ENCODE measurements at places on chromosomes 6 and 20.

DNA sequence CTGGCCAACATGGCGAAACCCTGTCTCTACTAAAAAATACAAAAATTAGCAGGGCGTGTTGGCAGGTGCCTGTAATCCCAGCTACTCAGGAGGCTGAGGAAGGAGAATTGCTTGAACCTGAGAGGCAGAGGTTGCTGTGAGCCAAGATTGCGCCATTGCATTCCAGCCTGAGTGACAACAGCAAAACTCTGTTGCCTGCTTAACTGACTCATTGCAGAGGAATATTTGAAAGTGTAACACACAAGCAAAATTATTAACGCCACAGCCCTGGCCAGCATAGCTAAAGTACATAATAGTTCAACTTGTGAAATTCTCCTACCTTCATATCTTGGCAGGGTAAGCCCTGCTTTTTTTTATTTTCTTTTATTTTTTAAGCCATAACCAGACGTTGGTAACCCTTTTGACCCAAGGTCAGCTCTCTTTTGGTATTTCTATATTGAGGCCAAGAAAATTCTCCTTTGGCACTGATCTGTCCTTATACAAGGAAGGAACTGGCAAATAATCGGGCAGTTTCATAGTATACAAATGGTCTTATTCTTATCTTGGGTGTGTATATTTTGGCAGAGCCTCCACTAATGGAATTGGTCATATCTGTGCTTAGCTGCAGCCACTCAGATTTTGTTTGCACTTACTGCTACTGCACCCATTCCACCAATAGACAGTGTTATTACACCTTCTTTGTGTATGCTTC, 4.0 kb upstream of the ADGRF5 start:
- DNase-seq: no peak

- peak; percentile 37 for DNase-seq
Observed at GRCh38 chr6:25312703-25313102, 33.5 kb downstream of the CARMIL1 start.

DNA sequence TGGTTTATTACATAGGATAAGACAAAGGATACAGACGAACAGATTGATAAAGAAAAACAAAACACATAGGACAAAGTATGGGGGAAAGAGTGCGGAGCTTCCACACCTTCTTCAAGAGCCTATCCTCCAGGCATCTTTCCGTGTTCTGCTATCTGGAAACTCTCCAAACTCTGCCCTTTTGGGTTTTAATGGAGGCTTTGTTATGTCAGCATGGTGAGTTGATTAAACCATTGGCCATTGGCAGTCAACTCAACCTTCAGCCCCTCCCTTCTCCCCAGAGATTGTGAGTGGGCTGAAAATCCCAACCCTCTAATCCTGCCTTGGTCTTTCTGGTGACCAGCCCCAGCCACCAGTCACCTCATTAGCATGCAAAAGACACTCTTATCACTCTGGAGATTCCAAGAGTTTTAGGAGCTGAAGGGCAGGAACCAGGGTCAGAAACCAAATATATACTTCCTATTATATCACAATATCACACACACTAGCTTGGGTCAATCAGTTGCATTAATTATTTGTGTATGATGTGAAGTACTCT, 23.8 kb downstream of the HLA-DOB start:
- DNase-seq: no peak

DNA sequence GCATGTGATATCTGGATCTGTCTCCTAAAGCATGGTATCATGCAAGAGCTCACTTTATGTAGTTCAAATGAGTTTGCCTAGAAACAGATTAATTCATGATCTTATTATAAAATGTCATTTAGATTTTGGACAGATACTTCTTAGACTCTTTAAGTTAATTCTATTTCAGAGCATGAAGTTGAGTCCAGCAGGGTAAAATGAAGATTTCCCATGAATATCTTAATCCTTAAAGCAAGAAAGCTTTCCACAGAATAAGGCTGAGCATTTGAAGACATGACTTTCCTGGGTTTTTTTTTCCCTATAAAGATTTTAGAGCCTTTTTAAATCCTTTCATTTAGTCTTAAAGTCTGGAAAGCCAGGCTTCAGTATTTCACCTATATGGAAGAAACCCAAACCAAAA, 556.0 kb upstream of the GJE1 start:
- DNase-seq: peak; percentile 26

GRCh38 chr6:145306489-145306888, 428.8 kb downstream of the EPM2A start:
- no peak for DNase-seq
